ENCODE measurements at places on chromosomes 2 and 18. TPM values are rescaled to one million over a fixed set of nuclear protein-coding genes. Genes with fewer than 3 reads are reported as not detected.

GRCh38 chr18:41464278-41464677 lies 490.8 kb upstream of the PIK3C3 start:
- no peak for DNase-seq

DNA sequence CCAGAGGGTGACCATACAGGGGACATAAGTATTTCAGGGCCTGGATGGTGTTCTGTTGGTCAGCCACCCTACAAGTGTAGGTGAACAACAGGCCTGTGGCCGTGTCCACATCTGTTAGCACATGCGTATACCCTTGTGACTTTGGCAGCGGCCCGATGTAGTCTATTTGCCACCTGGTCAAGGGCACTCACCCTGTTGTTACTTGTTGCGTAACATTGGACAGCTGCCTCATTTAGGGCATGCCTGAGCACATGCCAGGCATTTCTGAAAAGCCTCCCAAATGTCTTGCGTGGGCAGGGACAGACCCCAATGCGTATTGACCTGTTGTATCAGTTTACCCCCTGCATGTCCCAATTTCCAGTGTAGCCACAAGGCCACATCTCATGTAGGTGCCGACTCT lies 235.0 kb downstream of the MBD5 start:
- H3K4me3 ChIP-seq = no peak overlapping the region
- H3K36me3 ChIP-seq = no peaks in the 10 kb centered on the region
- no peaks in the 10 kb centered on the region for H3K27me3 ChIP-seq
- no peak overlapping the region for H3K27ac ChIP-seq

GRCh38 chr18:79552696-79553095 lies 126.9 kb upstream of the CTDP1 start:
- H3K4me3 ChIP-seq = no peak overlapping the region
- H3K4me1 ChIP-seq = no peaks in the 10 kb centered on the region
- peaks cover 9% of the 10 kb centered on the region for H3K27me3 ChIP-seq
- H3K36me3 ChIP-seq = no peaks in the 10 kb centered on the region
- DNase-seq = no peak

DNA sequence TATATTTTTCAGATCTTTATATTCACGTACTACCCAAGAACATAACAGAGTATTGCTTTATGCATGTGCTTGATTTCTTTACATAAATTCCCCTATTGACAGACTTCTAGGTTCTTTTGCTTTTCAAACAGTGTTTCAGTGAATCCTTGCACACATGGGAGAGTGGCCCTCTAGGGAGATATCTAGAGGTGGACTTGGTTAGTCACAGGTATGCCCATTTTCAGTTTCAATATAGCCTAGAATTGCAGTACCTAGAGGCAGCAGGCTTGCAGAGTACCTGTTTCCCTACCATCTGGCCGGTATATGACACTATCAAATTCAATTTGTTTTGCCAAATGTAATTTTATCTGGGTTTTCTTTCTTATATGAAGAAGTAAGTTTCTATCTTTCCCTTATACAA lies 36.8 kb downstream of the EML6 start:
- H3K4me3 ChIP-seq = no peak overlapping the region
- no peaks in the 10 kb centered on the region for H3K27me3 ChIP-seq
- DNase-seq = no peak
- no peak overlapping the region for H3K27ac ChIP-seq

- no peak overlapping the region for H3K27ac ChIP-seq
- H3K4me3 ChIP-seq = no peak overlapping the region
- DNase-seq = no peak
- no peaks in the 10 kb centered on the region for H3K36me3 ChIP-seq
These were observed 32.3 kb downstream of the STON1 start for GRCh38 chr2:48562281-48562680.

DNA sequence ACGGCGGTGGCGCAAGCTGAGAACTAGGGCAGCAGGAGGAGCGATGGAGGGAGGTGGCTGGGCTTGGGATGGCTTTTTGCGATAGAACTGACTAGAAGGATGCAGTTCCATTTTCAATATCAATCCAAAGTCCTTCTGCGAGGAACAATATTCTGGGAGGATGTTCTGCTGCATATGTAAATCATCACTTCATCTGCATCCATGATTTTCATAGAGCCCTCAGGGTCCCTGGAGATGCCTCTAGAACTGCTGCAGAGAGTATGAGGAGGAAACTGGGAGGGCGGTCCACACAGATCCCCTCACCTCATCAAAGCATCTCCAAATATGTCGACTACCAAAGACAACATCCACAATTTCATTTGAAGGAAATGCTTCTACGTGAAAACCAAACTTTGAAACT lies 20.8 kb downstream of the CACNB4 start:
- H3K4me3 ChIP-seq = no peak overlapping the region
- H3K27me3 ChIP-seq = no peaks in the 10 kb centered on the region
- no peak for DNase-seq
- H3K36me3 ChIP-seq = no peaks in the 10 kb centered on the region
- H3K4me1 ChIP-seq = no peaks in the 10 kb centered on the region

DNA sequence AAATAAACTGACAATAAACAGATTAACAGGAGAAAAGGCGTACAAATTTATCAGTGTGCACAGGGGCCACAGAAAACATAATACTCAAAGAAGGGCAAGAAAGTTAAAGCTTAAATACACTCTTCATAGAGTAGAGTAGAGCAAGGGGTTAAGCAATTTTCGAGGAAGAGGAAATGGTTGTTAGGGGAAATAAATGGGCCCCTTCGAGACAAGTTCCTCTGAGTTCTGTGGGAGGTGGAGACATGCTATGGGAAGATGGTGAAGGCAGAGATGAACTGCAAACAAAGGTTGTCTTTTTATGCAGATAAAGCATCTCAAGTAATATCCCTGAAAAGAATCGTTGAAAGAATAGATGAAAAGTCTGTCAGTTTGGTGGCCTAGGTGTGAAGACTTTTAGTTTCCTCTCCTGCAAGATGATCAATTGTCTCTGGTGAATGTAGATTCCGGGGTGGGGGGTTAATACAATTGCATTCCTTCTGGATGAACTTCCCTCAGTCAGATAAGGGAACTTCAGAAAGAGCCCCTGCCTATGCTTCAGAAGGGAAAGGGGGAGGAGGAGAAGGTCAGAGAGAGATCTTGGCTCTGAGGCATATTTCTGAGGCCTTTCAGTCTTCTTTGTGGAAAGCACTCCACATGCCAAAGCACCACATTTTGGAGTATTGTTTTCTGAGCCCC lies 127.0 kb downstream of the METTL4 start:
- no peaks in the 10 kb centered on the region for H3K4me1 ChIP-seq
- H3K36me3 ChIP-seq = no peaks in the 10 kb centered on the region
- no peak overlapping the region for H3K27ac ChIP-seq
- no peak overlapping the region for H3K4me3 ChIP-seq

KYNU gene
- 30.6 TPM for total RNA-seq

VWC2L gene
- total RNA-seq = not detected

Measured in lower lobe of right lung (tissue), 2 donors.